ENCODE measurements at places on chromosomes 11 and 22.

- DNase-seq: peak; percentile 73
Measured at GRCh38 chr22:16917144-16918003, 90.6 kb downstream of the GAB4 start.

DNA sequence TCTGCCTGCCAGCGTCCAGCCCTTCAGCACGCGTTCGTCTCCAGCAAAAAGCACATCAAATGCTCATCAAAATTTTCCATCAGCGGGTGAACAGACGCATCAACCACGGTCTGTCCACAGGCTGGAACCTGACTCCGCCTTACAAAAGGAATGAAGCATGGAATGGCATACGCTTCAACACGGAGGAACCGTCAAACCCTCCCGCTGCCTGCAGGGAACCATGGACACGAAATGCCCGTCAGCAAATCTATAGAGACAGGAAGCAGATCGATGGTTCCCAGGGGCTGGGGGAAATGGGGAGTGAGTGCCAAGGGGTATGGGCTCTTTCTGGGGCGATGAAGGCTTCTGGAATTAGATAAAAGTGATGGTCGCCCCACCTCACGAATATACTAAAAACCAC lies 16.2 kb downstream of the TSSC4 start:
- no peak for DNase-seq

GRCh38 chr22:23376256-23376655 lies 195.9 kb downstream of the BCR start:
- DNase-seq: no peak

- DNase-seq: no peak
Measured at GRCh38 chr22:46149512-46150033, 753 bp upstream of the PPARA start.

DNA sequence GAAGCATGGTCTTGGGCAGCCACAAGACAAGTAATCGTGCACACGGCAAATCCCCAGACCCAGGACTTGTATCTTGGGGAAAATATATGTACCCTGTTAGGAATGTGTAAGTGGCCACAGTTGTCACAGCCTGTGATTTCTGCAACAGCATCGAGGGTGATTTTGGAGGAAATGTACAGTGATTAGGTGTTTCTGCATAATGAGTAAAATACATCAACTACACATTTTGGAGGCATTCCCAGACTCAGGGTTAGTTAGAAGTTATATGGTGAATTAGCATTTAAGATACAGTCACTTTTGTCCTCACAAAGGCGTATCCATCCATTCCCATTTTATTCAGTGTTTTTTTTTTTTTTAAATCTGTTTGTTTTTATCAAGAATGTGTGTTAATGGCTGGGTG lies 28.4 kb downstream of the SUSD2 start:
- DNase-seq: no peak

- DNase-seq: no peak
Measured at GRCh38 chr11:108551651-108552462, 41.7 kb downstream of the EXPH5 start.

DNA sequence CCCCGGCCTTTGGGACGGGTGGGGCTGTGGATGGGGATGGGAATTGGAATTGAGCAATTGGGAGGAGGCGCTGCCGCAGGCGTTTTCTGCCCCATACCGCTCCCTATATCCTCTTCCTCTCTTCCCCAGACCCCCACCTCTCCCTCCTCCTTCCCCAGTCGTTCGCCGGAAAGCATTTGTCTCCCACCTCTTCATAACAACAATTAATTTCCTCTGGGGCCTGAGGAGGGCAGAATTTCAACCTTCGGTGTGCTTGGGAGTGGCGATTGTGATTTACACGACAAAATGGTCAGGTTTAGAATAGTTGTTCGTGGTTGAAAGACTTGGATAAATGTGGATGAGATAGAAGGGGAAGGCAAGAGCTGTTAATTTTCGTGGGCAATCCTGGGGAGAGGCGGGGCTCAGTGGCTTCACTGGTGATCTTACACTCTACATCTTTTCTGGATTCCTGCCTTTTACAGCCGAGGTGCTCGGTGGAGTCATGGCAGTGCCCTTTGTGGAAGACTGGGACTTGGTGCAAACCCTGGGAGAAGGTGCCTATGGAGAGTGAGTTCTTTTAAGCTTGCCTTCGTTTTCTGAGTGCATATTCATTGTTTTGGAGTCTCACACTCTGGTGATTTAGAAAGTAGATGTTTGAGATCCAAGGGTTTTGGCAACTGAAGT lies 1.5 kb downstream of the CHEK1 start:
- peak; percentile 83 for DNase-seq

- no peak for DNase-seq
Measured at GRCh38 chr22:44127356-44127755, 53.4 kb upstream of the PARVG start.

DNA sequence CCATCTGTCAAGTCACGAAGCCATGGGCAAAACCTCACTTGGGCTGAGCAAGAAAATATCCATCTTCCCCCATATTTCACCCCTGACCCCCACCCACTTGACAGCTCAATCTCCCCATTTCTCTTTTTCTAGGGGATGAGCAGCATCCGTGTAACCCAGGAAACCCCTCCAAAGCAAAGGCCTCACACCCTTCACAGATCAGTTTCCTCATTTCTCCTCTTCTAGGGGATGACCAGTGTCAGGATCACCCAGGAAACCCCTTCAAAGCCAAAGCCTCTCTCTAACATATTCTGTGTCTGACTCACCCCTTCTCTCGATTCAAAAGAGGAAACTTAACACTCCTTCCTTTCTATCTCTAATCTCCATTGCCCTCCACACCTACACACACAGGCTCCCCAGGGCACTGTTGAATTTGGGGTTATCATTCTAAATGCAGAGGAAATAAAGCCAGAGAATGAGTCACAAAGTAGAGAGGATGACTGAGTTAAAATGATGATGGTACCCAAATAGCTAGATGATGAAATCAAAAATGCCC lies 439.7 kb downstream of the BUD13 start:
- no peak for DNase-seq

DNA sequence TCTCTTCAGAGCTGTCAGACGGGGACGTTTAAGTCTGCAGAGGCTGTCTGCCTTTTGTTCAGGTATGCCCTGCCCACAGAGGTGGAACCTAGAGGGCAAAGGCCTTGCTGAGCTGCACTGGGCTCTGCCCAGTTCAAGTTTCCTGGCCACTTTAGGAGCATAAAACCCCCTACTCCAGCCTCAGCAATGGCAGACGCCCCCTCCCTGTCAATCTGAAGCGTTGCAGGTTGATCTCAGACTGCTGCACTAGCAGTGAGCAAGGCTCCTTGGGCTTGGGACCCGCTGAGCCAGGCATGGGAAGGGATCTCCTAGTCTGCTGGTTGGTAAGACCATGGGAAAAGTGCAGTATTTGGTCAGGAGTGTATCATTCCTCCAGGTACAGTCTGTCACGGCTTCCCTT lies 66.6 kb upstream of the TP53I11 start:
- no peak for DNase-seq

DNA sequence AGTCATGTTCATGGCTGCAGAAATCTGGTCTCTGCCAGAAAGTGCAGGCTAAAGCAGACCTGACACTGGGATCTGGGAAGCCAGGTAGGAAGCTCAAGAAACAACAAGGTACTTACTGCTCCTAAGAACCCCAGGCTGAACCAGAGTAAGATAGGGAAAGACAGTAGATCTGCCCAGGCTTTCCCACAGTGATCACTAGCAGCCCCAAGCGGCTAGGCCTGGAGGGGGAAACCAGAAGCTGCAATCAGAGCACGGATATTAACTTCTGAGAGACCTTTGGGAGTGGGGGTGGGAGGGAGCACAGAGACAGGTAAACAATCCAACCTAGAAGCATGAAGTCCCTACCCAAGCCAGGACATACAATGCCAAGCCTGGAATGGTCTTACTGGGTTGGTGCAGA lies 135.2 kb upstream of the C11orf58 start:
- DNase-seq: peak; percentile 67

GRCh38 chr11:75246006-75246670 lies 5.6 kb downstream of the TPBGL start:
- DNase-seq: no peak

All from NCI-H1092 treated with DMSO at 0.1 percent for 48 hours (cell line).